ENCODE measurements at places on chromosomes 6 and 20.

GRCh38 chr20:19096843-19097242, 115.6 kb upstream of the SLC24A3 start:
- no peak for DNase-seq

DNA sequence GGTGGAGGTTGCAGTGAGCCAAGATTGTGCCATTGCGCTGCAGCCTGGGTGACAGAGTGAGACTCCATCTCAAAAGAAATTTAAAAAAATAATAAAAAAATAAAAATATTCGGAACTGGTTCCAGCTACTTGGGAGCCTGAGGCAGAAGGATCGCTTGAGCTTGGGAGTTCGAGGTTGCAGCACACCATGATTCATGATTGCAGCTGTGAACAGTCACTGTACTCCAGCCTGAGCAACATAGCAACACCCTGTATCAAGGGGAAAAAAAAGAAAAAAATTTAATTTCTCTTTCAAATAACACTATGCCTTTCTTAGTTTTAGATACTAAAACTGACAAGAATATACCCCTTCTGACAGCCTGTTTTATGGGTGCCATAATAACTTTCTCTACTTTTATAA, 10.5 kb downstream of the KDM1B start:
- DNase-seq: no peak

GRCh38 chr6:136604928-136605510, 54.8 kb upstream of the MAP7 start:
- DNase-seq: no peak

- no peak for DNase-seq
These were observed 43.0 kb downstream of the KIF16B start for GRCh38 chr20:16530201-16530681.

GRCh38 chr6:1915226-1915625, 305.5 kb downstream of the FOXC1 start:
- DNase-seq: no peak

- no peak for DNase-seq
These were observed 190.0 kb downstream of the DHX35 start for GRCh38 chr20:39152126-39152525.

DNA sequence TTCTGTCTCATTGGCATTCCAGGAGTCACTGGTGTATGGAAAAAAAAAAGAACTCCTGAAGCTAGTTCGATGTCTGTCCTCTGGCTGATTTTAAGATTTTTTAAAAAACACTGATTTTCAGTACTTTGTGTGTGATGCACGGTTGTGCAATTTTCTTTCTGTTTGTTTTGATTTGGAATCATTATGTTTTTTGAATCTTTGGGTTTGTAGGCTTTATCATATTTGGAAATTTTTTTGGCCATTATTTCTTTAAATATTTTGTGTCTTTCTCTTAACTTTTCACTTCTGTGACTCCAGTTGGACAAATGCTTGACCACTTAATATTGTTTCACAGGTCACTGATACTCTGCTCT, 327.2 kb downstream of the BCKDHB start:
- no peak for DNase-seq

- no peak for DNase-seq
These were observed 159.0 kb upstream of the RIPOR2 start for GRCh38 chr6:25094726-25095125.

GRCh38 chr6:26290941-26291340, 74.1 kb upstream of the BTN3A2 start:
- DNase-seq: no peak
